Thoracic aorta (tissue), 2 donors: ENCODE measurements at places on chromosomes 4 and X.

- H3K27ac ChIP-seq, result no peak overlapping the region
- no peaks in the 10 kb centered on the region for H3K4me1 ChIP-seq
- no peaks in the 10 kb centered on the region for H3K36me3 ChIP-seq
- DNase-seq, result no peak
Observed at GRCh38 chr4:9921326-9921725, 100.0 kb downstream of the SLC2A9 start.

DNA sequence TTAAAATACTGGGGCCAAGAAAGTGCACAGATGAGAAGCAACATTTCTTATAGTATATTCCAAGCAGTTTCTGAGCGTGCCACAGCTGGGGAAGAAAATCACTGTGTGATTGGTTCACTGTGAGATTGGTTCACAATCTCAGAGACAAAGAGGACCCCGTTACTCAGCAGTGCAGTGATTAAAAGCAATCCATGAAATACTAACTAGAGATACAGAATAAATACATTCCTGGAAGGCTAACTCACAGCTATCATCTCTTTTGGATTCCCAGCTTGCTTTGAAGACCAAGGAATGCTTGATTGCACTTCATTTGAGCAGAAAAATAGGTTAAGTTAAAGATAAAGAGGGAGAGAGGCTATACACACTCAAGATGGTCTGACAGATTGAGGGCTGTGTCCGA is 132.1 kb upstream of the RAPGEF2 start:
- H3K4me3 ChIP-seq, result no peak overlapping the region
- no peak for DNase-seq
- H3K27ac ChIP-seq, result no peak overlapping the region
- H3K4me1 ChIP-seq, result no peaks in the 10 kb centered on the region
- H3K36me3 ChIP-seq, result no peaks in the 10 kb centered on the region

- H3K36me3 ChIP-seq, result peaks cover 43% of the 10 kb centered on the region
- no peaks in the 10 kb centered on the region for H3K4me1 ChIP-seq
- no peak for DNase-seq
- no peak overlapping the region for H3K27ac ChIP-seq
- H3K27me3 ChIP-seq, result no peaks in the 10 kb centered on the region
Observed at GRCh38 chrX:71393919-71394318, 27.8 kb downstream of the TAF1 start.

DNA sequence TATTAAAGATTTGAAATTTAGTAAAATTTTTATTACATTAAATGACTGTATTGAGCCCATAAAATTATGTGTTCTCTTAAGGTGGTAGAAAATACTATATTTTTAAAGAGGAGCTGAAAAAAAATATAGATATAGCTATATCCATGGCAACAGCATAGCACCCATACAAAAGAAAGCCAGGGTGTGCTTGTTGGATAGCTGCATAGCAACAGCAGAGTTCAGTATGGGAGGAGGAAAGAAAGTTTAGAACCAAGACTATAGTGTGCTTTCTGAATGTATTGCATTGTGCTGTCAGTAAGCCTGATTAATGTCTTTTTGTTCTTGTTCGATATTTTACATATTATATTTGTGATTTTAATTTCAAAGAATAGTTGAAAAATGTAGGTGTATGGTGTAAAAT is 78.4 kb downstream of the GRID2 start:
- H3K27me3 ChIP-seq, result no peaks in the 10 kb centered on the region
- H3K36me3 ChIP-seq, result no peaks in the 10 kb centered on the region
- no peak for DNase-seq
- H3K4me3 ChIP-seq, result no peak overlapping the region
- no peaks in the 10 kb centered on the region for H3K4me1 ChIP-seq
- no peak overlapping the region for H3K27ac ChIP-seq

DNA sequence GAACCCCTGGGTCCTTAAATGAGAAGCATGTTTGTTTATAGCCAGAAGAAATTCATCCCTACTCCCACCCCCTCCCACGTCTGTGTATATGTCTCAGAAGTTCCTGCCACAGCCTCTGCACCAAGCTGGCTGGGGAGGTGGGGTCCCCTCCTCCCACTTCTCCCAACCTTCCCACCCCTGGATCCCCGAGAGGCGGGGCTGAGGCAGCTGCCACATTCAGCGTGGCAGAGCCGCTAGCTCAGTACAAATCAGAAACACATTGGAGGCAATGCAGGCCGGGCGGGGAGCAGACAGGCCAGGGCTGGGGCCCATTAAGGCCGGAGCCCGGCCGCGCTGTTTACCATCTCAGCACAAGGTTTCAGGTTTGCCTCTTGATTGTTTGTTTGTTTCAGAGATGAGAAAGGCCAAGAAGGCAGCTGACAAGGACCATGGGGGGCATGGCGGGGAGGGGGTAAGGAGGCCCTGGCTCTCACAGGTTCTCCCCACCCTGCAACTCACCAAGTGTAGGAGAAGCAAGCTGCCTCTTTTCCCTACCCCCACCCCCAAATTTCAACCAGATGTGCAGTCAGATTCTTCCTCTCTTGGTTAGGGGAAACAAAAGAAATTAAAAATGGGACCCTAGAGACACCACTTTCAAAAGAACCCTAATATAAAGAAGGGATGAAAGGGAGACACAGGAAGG is 22.3 kb downstream of the PJA1 start:
- H3K4me1 ChIP-seq, result no peaks in the 10 kb centered on the region
- no peaks in the 10 kb centered on the region for H3K36me3 ChIP-seq
- H3K27me3 ChIP-seq, result no peaks in the 10 kb centered on the region
- H3K4me3 ChIP-seq, result no peak overlapping the region
- no peak for DNase-seq
- no peak overlapping the region for H3K27ac ChIP-seq

DNA sequence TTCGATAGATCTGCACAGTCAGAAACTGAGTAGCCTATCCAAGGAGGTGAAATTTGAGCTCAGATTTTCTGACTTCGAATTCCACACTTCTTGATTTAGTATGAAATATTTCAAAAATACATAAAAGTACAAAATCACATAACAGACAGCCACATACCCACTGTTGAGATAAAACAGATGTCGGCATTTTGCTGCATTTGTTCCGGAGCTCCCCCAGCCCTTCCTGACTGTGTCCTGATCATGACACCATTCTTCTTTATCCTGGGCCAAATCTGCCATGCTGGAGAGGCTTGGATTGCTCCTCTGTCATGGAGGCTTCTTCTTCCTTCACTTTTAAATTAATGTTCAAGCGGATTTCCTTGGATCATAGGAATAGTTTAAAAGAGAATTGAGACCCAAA is 124.2 kb upstream of the RBPJ start:
- no peaks in the 10 kb centered on the region for H3K36me3 ChIP-seq
- H3K4me3 ChIP-seq, result no peak overlapping the region
- DNase-seq, result no peak
- no peaks in the 10 kb centered on the region for H3K27me3 ChIP-seq
- H3K27ac ChIP-seq, result no peak overlapping the region
- peaks cover 7% of the 10 kb centered on the region for H3K4me1 ChIP-seq

GRCh38 chrX:128754130-128754529 is 701.9 kb upstream of the ACTRT1 start:
- no peaks in the 10 kb centered on the region for H3K36me3 ChIP-seq
- DNase-seq, result no peak
- no peak overlapping the region for H3K27ac ChIP-seq
- H3K4me1 ChIP-seq, result no peaks in the 10 kb centered on the region
- no peak overlapping the region for H3K4me3 ChIP-seq

GRCh38 chr4:134388351-134388750 is 186.8 kb upstream of the PABPC4L start:
- H3K4me1 ChIP-seq, result no peaks in the 10 kb centered on the region
- H3K4me3 ChIP-seq, result no peak overlapping the region
- no peak for DNase-seq
- H3K27ac ChIP-seq, result no peak overlapping the region
- no peaks in the 10 kb centered on the region for H3K27me3 ChIP-seq
- H3K36me3 ChIP-seq, result no peaks in the 10 kb centered on the region

DNA sequence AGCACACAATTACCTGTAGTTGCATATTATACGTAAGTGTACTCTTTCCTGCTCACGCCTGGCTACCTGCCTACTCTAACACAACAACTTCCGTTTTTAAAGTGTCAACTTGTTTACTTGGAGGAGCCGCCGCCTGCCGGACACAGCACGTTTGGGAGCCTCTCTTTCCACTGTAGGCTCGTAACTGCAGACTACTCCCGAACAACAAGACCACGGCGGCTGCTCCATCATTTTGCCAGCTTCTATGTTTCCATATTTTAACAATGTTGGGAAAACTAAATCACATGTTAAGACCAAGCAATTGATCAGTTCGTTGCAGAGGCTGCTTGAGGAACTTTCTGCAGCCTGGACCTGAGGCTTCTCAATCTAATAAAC is 841 bp downstream of the MTNR1A start:
- peak overlapping the region; percentile 54 for H3K4me3 ChIP-seq
- peaks cover 10% of the 10 kb centered on the region for H3K4me1 ChIP-seq
- no peak overlapping the region for H3K27ac ChIP-seq
- DNase-seq, result no peak
- no peaks in the 10 kb centered on the region for H3K36me3 ChIP-seq

DNA sequence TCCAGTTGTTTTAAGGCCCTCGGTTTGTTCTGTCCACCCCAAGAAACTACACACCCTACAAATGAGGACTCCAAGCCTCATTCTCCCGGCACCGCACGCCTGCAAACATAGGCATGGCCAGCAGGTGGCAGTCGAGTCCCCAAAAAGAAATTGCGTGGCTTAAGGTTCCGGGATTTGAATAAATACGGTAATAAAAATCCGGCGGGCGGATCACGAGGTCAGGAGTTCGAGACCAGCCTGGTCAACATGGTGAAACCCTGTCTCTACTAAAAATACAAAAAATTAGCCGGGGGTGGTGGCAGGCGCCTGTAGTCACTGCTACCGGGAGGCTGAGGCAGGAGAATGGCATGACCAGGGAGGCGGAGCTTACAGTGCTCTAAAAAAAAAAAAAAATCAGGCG is 21.8 kb upstream of the CSF2RA start:
- no peaks in the 10 kb centered on the region for H3K36me3 ChIP-seq
- peaks cover 14% of the 10 kb centered on the region for H3K4me1 ChIP-seq
- no peaks in the 10 kb centered on the region for H3K27me3 ChIP-seq
- no peak overlapping the region for H3K27ac ChIP-seq
- H3K4me3 ChIP-seq, result no peak overlapping the region

DNA sequence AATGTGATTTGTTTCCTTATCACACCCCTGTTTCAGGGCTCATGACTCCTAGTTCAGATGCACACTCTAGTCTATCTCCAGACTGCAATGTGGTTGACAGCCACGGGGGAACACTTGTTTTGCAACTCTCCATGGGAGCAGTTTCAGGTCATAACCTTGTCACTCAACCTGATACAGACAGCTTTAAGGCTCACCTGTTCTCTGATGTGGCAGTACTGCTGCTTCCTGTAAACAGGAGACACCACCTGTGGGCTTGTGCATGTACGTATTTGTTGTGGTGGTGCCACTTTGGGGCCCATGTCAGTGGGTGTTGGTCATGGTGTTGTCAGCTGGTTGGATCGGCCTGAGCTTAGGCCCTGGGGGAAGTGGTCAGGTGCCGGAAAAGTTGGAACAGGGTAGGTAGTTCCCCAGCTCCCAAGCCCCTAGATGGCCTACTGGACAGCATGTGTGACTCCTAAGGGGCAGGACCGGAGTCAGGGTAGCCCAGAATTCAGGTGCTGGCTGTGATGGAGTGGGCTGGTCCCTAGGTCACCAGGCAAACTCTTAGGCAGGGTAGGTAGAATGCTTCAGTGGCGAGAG is 46.2 kb downstream of the FAM9B start:
- no peak overlapping the region for H3K27ac ChIP-seq
- no peak overlapping the region for H3K4me3 ChIP-seq
- no peaks in the 10 kb centered on the region for H3K4me1 ChIP-seq
- DNase-seq, result no peak
- no peaks in the 10 kb centered on the region for H3K36me3 ChIP-seq

- no peaks in the 10 kb centered on the region for H3K4me1 ChIP-seq
- no peak for DNase-seq
- H3K27ac ChIP-seq, result no peak overlapping the region
- H3K4me3 ChIP-seq, result no peak overlapping the region
Observed at GRCh38 chr4:67714955-67715354, 14.0 kb upstream of the UBA6 start.

- H3K4me3 ChIP-seq, result no peak overlapping the region
- no peak overlapping the region for H3K27ac ChIP-seq
- no peaks in the 10 kb centered on the region for H3K36me3 ChIP-seq
- peaks cover 20% of the 10 kb centered on the region for H3K4me1 ChIP-seq
- no peaks in the 10 kb centered on the region for H3K27me3 ChIP-seq
- DNase-seq, result no peak
Observed at GRCh38 chr4:39931441-39931901, 46.2 kb downstream of the PDS5A start.

- H3K4me3 ChIP-seq, result no peak overlapping the region
- H3K27ac ChIP-seq, result no peak overlapping the region
- H3K4me1 ChIP-seq, result no peaks in the 10 kb centered on the region
- H3K36me3 ChIP-seq, result no peaks in the 10 kb centered on the region
Observed at GRCh38 chr4:8920969-8921368, 49.3 kb upstream of the HMX1 start.

GRCh38 chrX:51825436-51825835 is 68.0 kb upstream of the MAGED1 start:
- no peaks in the 10 kb centered on the region for H3K36me3 ChIP-seq
- H3K4me3 ChIP-seq, result no peak overlapping the region
- H3K27me3 ChIP-seq, result no peaks in the 10 kb centered on the region
- no peak overlapping the region for H3K27ac ChIP-seq
- H3K4me1 ChIP-seq, result no peaks in the 10 kb centered on the region

DNA sequence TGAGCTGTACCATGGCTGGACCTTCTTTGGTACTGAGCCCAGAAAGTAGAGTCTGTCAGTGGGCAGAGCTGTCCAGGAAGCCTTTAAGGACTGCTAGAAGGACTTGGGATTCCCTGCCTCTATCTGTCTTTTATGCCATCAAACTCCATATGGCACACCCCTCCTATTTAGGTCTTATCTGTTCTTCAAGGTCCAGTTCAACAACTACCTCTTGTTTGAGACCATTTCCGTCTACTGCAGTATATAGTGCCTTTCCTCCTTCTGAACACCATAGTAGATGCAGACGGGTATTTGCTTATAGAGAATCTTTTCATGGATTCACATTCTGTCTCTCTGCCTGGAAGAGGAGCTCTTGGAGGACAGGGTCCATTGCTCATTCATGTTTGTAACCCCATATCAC is 146.1 kb upstream of the IL1RAPL2 start:
- H3K4me1 ChIP-seq, result no peaks in the 10 kb centered on the region
- H3K27me3 ChIP-seq, result no peaks in the 10 kb centered on the region
- H3K27ac ChIP-seq, result no peak overlapping the region
- no peaks in the 10 kb centered on the region for H3K36me3 ChIP-seq

DNA sequence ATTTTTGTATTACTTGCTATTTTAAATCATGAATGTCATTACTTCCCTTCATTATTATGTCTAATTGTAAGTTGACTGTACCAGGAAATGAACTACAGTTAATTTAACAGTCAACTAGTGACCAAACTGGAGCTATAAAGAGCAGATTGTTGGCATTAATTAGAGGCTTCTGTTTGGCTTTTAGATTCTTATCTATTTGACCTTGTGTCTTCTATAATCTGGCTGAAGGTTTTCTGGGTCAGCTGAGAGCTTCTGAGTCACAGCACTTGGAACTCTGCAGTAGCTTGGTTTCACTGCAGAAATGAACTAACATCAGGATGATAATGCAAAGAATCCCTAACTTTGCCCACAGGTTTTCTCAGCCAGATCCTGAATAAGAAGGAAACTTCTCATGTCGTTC is 169.2 kb upstream of the LEF1 start:
- no peaks in the 10 kb centered on the region for H3K36me3 ChIP-seq
- DNase-seq, result no peak
- no peaks in the 10 kb centered on the region for H3K4me1 ChIP-seq
- no peak overlapping the region for H3K27ac ChIP-seq
- H3K4me3 ChIP-seq, result no peak overlapping the region

GRCh38 chrX:136030303-136031191 is 45.3 kb downstream of the SLC9A6 start:
- H3K27me3 ChIP-seq, result no peaks in the 10 kb centered on the region
- H3K4me3 ChIP-seq, result peak overlapping the region; percentile 45
- no peak for DNase-seq
